NCI-H2029 treated with DMSO at 0.1 percent for 48 hours (cell line): ENCODE measurements at places on chromosomes 2 and 18.
A peak's percentile ranks its signal among the peaks of the same experiment; 100 is the strongest.

GRCh38 chr2:144434425-144435222, 85.3 kb downstream of the ZEB2 start:
- no peak for DNase-seq

DNA sequence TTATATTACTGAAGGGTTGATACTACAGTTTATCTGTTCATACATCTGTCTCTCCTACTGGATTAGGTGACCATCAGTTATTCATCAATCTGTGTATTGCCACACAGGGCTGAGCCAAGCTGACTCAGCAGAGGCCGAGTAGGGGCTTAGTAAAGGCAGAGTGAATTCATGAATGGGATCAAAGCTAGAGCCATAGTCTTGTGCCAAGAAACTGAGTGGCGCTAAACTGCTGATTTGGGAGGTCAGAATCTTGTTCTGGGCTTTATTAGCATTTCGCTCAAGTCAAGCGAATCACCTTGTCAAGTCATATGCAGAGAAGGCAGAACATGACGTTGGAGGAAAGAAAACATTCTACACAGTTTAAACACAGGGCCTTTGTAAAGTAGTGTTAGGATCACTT, 34.1 kb downstream of the SOCS6 start:
- DNase-seq = no peak

GRCh38 chr2:169933124-169933711, 106.0 kb downstream of the UBR3 start:
- DNase-seq = peak; percentile 15

DNA sequence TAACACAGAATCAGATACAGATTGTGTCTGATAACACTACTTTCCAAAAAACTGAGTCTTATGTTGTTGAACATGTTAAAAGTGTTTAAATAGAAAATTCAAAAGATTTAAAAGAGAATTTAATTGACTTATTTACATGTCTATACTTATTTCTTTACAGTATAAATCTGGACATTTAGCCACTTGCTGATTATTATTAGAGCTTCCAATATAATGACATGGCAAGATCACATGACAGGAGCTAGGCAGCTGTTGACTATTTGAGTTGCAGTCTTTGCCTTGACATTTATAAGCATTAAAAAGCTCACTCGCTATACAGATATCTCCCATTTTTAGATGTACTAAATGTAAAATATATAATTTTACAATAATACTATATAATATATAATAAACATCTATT, 6.4 kb upstream of the TMEFF2 start:
- no peak for DNase-seq

DNA sequence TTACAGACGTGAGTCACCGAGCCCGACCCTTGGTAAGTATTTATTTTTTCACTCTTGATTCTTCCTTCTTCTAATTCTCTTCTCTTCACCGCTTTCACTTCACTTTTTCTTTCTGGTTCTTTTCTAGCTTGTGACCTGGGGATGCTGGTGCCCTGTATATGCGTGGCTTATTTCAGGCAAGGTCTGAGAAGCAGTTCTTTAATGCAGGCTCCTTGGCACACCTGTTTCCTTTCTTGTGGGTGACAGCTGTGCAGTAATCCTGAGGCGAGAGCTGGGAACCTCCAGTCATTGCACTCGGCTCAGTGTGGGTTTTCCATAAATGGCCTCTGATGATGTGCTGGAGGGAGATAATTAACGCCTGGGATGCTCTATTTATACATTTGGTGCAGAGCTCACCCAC, 193.8 kb downstream of the TSN start:
- DNase-seq = no peak

DNA sequence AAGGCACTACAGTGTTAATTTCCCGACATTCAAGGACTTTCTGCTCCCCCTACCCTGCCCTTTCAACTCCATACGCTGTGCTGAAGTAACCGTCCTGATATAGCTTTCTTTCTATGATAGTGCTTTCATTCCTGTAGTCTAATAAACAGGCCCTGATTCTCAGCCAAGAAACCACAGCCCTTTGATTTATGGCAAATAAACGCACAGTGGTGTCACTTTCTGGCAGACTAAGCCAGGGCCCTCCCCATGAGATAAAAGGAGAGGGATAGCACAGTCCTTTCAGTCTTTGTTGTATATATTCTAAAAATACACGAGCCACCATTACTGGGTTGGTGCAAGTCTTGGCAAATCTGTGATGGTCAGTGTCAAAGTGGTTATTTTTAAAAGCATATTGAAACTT, 291.2 kb downstream of the ALPK2 start:
- no peak for DNase-seq
